T-cell (primary cell): ENCODE measurements at places on chromosomes 5 and 9.
A peak's percentile ranks its signal among the peaks of the same experiment; 100 is the strongest.

DNA sequence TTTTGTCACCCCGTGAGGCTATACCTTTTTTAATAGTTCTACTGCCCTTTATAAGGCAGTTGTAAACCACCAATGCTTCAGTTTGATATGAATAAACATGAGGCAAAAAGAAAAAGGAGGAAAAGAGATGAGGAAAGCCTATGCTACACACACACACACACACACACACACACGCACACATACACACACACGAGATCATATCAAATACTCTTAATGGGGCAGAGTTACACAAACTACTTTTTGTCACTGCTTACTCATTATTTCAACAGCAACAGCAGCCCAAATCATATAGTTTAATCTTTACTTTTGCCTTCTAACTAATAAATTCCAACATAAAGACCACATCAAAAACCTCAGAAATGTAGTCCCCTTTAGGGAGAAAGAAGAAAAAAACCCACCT lies 116.8 kb upstream of the PAM start:
- no peak for DNase-seq

DNA sequence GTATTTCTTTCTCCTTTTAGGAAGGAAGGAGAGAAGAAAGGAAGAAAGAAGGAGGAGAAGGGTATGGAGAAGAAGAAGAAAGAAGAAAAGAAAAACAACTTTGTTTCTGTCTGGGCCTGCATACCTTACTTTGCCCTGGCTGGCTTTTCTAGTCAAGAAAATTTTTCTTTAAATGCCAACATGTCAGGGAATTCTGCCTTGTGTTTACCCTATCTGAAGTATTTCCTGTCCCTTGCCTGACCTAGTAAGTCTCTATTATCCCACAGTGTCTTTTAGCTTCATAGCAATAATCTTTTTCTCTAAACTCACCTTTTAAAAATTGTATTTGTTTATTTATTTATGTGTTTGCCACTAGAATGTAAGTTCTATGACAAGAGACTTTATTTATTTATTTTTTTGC lies 1864.1 kb downstream of the EFNA5 start:
- DNase-seq = no peak

DNA sequence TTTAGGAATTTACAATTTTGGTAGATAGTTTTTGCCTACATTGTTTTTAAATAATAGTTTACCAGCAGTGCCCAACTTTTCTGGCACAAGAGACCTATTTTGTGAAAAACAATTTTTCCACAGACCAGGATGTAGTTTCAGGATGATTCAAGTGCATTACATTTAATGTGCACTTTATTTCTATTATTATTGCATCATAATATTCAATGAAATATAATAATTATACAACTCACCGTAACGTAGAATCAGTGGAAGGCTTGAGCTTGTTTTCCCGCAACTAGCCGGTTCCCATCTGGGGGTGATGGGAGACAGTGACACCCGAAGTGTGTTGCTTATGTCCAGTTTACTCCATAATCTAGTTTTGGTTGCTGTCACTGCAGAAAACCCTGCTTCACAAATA lies 3.5 kb upstream of the HNRNPA0 start:
- no peak for DNase-seq

- DNase-seq = no peak
Measured at GRCh38 chr9:34716711-34717110, 6.8 kb upstream of the CCL21 start.

- DNase-seq = no peak
Measured at GRCh38 chr5:75648712-75649111, 37.5 kb downstream of the ANKDD1B start.

- no peak for DNase-seq
Measured at GRCh38 chr9:98778711-98779530, 17.4 kb downstream of the ANKS6 start.

DNA sequence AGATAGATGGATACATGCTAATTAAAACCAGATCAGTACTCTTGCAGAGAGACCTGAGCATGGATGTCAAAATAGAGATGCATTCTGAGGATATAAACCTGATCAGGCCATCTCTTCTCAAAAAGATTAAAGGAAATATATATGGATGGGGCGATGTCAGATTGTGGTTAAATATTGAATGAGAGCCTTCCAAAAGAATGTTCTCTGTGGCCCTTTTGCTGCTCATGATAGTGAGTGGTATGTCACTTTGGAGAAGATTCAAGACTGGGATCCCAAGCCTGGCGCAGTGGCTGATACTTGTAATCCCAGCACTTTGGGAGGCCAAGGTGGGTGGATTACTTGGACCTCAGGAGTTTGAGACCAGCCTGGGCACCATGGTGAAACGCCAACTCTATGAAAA lies 20.5 kb downstream of the ZNF131 start:
- DNase-seq = no peak

DNA sequence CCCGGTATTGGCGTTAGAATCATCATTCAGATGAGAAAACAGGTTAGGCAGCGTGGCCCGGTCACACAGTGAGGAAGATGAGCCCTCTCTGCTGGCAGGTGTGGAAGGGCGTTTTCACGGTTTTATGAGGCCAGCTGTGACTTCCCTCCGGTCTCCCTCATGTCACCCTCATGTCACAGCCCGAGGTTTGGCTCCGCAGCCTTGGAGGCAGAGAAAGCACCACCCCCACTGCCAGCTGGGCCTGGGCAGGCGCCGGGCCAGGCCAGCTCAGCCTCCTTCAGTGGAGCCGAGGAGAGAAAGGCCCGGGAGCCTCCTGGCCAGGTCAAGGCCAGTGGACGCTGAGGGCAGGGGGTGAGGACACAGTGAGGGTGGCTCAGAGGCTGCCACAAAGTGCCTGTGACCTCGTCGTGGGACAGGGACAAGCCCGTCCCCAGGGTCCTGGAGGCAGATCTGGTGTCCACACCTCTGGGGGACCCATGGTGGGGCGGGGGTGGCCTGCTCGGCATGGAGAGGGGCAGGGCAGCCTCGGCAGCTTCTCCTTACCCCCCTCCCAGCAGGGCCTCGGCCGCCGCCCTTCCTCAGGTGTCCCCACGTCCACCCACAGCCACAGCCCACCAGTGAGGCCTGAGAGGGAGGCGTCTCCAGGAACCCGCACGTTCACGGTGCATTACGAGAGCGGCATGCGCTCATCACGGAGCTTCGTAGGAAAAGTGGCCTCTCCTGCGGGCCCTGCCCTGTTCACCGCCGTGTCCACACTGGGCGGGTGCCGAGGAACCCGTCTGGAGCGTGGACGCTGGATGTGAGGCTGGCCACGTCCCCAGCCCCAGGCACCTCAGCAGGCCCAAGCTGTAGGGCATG lies 32.2 kb downstream of the EXD3 start:
- DNase-seq = no peak

DNA sequence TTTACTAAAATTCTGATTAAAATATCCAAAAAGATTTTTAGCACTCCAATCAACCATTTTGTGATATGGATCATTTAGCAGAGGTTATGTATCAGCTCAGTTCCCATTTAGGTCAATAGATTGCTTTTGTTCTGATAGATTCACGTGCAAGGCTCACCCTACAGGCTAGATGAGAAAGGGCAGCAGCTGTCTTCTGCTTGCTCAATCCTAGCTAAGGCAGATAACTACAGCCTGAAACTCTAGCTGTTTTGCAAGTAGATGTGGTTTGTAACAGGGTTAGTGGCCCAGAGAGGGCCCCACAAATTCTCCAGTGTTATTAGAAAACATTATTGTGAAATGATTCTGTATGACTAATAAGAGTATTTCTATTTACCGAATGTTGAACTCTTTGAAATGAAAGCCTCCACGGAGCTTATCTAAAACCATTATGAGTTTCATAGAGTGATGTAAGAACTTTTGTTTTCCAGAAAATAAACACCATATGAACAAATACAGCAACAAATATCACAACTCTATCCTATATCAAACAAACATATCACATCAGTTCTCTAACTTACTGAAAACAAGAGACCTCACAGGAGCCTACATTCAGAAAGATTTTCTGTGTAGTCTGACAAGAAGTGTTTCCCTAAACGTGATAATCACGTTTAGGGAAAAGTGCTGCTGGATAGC lies 841.9 kb upstream of the ACO1 start:
- DNase-seq = no peak

DNA sequence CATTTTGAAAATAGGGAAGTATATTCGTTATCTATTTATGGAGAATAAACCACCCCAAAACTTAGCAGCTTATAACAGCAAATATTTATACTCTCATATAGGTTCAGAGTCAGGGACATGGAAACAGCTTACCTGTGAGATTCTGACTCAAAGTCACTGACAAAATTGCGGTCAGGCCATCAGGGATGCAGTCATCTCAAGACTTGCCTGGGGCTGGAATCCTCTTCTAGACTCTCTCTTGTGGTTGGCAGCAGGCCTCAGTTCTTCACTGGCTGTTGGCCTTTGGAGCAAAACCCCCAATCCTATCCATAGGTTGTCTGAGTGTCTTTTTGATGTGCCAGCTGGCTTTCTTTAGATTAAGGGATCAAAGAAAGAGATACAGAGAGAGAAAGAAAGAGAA lies 275.6 kb downstream of the SEC61B start:
- no peak for DNase-seq

DNA sequence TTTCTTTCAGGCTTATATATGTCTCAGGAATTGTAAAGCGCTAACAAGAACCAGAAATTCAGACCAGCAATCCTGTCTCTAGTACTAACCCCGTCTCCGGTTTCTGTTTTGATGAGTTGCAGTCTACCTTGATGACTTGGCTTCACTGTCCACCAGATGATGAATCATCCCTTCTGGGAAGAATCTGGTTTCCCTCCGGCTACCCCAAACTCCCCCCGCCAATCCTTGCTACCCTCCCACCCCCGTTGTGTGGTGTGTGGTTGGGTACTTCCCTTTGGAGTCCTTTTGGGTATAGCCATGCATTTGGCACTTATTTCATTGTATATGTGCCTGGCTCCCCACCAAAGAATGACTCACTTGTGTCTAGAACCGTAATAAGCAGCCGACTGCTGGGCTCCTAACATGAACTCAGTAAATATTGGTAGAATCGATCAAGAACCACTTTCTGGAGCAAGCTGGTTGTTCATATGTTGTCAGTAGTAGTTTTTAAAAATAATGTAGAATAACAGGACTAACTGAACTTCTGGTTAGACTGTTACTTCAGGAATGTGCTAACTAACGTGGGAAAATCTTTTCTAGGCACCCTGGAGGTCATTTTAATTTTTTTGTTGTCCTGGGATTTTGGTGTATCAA lies 8.3 kb upstream of the TGFBI start:
- DNase-seq = no peak

GRCh38 chr9:69760278-69760610 lies 433 bp upstream of the PTAR1 start:
- DNase-seq = no peak

GRCh38 chr9:137427454-137428310 lies 4.5 kb downstream of the NOXA1 start:
- DNase-seq = no peak

- no peak for DNase-seq
Measured at GRCh38 chr5:180160789-180161188, 48.2 kb downstream of the RASGEF1C start.

DNA sequence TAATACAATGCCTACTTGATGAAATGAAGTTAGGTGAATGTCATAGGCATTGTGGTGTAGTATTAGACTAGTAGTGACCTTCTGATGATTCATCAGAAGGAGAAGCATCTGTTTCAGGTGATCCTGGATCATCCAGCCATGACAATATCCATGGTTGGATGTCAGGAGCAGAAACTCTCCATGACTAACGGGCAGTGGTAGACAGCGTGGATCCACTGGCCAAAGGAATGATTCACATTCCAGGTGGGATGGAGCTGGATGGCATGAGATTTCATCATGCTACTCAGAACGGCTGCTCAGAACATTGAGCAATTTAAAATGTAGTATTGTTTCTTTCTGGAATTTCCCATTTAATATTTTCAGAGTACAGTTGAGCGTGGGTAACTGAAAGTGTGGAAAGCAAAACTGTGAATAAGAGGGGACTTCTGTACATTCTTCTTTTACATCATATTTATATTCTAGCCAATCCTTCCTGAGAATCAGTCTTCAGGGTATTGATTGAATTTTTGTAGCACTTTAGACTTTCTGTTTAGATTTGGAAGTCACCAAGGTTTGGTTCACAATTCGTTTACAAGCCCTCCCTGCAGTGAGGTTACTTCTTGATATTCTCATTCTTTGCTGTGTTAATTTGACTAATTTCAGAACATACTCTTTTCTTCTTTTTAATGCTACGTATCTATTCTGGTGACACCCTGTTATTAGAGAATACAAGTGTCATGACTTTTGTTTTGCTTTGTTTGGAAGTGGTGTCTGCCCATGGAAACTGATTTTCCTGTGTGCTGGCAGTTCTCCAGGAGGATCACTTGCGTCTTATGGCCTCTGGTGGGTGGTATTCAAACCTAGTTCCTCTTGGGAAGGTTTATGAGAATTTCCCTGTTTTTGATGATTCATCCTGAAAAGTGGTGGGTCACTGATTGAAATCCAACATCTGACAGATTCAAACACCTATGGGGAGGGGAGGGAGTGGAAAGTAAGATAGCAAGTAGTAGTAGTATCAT lies 12.2 kb upstream of the CLINT1 start:
- DNase-seq = no peak

DNA sequence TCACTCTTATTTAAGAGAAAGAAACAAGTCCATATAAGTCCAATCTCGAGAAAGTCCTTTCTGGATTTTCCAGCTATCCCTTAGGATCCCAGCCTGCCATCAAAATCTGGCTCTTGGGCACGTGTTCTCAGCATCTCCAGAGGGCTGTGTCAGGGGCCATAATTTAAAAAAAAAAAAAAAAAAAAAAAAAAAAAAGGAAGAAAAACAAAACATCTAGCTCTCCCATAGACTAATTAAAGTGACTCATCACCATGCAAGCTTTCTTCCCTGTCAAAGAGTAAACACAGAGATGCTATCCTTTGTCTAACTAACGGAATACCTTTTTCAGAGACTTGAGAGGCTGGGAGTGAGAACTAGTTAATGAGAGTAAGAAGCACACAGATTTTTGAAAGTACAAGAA lies 44.9 kb upstream of the MYO10 start:
- no peak for DNase-seq

DNA sequence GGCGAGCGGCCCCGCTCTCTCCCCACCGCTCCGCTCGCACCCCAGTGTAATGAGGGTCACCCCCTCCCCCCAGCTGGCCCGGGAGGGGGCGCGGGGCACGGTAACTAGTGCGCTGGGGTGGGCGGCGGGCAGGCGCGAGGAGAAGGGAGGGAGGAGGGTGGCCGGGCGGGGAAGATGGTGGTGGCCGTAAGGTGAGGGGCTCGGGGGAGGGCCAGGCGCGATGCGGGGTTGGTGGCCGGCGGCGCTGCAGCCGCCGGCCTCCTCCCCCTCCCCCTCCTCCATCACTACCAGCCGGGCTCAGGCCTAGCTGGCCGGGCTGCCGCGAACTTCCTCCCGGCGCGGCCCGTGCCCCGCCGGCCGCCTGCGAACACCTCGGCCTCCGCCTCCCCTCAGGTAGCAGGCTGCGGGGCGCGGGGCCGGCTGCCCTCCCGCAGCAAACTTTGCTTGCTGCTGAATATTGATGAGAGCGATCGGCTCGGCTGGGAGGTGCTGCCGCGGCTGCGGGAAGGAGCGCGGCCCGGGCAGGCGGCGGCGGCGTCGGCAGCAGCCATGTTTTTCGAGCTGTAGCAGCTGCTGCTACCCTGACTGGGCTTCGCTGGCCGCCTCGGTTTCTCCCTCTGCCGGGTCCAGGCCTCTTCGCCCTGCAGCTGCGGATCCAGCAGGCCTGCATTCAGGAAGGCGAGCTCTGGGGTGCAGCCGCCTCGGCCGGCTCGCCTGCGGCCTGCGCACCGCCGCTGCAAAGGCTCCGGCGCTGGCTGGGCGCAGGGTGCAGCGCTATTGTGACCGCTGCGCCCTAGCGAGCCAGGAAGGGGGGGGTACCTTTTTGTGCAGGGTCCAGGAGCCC lies 502 bp downstream of the NSD1 start:
- DNase-seq = peak; percentile 58
